Keratinocyte (primary cell): ENCODE measurements at places on chromosomes 1 and 21. TPM values are rescaled to one million over a fixed set of nuclear protein-coding genes. Genes with fewer than 3 reads are reported as not detected.

GRCh38 chr1:3707298-3707938 is 44.8 kb upstream of the CCDC27 start:
- DNase-seq, result peak; percentile 49

- DNase-seq, result no peak
Measured at GRCh38 chr1:225366552-225366951, 61.3 kb downstream of the LBR start.

GRCh38 chr1:157751283-157751682 is 25.6 kb downstream of the FCRL2 start:
- no peak for DNase-seq

CDA gene
- polyA plus RNA-seq, result 44.9 to 136 TPM (median 64.6 TPM) in 3 replicates

STYXL2 gene
- polyA plus RNA-seq, result not detected in 3 replicates

CAMK2N1 gene
- 17.3 to 49.8 TPM (median 46.0 TPM) in 3 replicates for polyA plus RNA-seq

RNU1-1 gene
- 66.0 to 67.0 TPM in 2 of 3 replicates, not detected in the other for polyA plus RNA-seq
